ENCODE measurements at places on chromosomes 2 and 18.

DNA sequence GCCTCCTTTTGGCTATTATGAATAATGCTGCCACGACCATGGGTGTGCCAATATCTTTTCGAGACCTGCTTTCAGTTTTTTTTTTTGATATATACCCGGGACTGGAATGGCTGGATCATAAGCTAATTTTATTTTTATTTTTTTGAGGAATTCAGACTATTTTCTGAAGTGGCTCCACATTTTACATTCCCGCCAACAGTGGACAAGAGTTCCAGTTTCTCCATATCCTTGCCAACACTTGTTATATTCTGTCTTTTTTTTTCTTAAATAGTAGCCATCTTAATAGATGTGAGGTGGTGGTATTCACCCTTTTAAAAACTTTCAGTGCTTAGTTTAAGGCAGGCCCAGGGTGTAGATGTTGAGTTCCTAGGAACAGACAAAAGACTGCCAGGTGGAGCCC is 11.8 kb downstream of the LPIN1 start:
- DNase-seq, result no peak

- DNase-seq, result no peak
These were observed 417.1 kb upstream of the CDH2 start for GRCh38 chr18:28594034-28594433.

- peak; percentile 46 for DNase-seq
These were observed 909 bp downstream of the TMEM87B start for GRCh38 chr2:112055730-112056625.

DNA sequence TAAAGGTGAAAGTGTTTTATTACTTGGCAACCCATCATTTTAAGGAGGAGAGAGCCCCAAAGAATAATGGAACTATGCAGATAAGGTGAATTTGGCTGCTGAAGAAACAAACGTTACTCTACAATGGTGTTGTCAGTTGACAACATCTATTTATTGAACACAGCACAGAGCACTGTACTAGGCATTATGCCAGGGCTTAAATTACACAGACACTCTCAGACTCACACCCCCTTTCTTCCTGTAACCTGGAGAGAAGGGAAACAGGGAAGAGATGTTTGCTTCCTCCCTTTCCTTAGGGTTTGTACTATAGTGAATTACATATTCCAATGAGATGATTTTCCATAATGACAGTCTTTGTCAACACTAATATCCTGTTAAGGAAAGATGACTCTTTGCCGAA is 94.0 kb upstream of the ATP5MC3 start:
- no peak for DNase-seq

DNA sequence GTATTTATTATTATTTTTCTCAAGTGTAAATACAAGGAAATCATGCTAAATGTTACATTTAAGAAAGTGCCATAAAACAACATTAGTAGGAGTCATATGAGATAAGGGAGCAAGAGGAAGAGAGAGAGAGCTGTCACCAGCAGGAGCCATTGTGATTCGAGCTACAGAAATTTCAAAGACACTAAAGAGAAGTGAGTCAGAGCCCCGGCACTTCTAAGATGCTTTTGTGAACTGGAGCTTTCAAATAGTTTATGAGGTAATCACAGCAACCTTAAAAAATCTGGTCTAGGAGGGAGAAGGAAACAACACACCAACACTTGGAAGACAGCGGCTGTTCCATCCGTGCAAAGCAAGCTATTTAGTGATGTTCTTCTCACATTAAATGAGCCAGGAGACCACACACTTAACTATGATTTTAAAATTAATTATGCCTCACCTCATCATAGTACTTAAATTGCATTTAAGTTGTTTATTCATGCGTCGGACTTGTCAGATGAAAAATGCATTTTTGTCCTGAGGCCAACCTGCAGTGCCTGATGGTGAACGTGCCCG is 382.7 kb upstream of the SALL3 start:
- no peak for DNase-seq

- DNase-seq, result no peak
These were observed 109.6 kb upstream of the CDC42EP3 start for GRCh38 chr2:37781028-37781427.

DNA sequence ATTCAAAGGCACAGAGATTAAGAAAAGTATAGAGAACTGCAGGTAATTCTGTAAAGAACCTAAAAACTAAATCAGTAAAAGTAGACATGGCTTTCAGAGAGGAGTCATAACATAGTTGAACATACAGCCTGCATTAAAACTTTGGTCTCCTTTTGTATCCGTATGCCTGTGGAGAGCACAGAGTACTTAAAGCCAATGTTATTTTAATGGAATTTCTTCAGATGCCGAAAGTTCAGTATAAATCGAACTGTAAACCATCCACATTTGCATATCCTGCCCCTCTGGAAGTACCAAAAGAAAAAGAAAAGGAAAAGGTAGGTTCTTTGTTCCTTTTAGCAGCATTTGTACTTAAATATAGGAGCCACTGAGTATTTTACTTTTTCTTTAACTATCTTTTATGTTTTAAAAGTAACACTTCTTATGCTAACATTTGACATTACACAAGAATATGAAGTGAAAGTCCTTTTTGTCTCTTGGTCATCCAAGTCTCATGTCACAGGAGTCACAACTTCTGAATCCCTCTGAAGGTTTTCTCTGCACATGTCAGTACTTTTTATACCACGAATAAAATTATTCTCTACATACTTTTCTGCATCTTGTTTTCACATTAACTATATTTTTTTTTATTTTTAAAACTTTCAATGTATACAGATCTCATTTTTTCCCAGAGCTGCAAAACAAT is 34.9 kb upstream of the ARMC9 start:
- DNase-seq, result no peak

GRCh38 chr18:48948112-48949049 is 2.4 kb downstream of the SMAD7 start:
- peak; percentile 58 for DNase-seq
